ENCODE measurements at places on chromosomes 6 and 20. TPM values are rescaled to one million over a fixed set of nuclear protein-coding genes. Genes with fewer than 3 reads are reported as not detected.

The CYP21A2 gene
- 2.0 TPM for total RNA-seq

The PRR18 gene
- total RNA-seq: 0.13 TPM

DNA sequence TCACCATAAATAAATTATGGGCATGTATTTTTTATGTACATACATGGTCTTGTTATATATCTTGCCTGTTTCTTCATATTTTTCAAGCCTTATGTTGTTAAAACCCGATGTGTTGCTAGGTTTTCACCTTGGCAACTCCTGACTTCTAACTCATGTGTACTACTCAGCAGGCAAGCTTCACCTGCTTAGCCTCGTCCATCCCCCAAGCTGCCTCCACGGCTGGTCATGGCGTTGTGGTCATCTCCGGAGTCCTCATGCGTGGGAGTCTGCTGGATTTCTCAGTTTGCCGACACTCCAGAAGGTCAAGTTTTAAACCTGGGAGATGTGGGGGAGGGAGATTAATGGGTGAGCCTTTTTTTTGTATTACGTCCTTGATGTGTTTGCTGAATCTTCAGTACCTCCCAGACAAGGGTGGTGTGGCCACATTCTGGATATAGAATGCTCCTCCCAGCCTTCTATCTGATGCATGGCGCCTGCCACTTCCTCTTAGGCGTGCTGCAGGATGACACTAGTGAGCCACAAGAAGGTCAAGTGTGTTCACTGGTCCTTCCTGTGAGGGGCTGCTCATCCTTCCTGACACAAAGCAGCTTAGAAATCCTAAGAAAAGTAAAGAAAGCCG is 26.6 kb upstream of the EDN3 start:
- DNase-seq: no peak

- DNase-seq: no peak
These were observed 113.4 kb upstream of the MRPS10 start for GRCh38 chr6:42331019-42331418.

The RAMACL gene
- 1.4 TPM for total RNA-seq

The TBX18 gene
- total RNA-seq: 4.6 TPM

GRCh38 chr6:125188037-125188436 is 34.5 kb downstream of the TPD52L1 start:
- no peak for DNase-seq

- DNase-seq: no peak
These were observed 76.0 kb downstream of the SLX4IP start for GRCh38 chr20:10511170-10511508.

GRCh38 chr20:1912053-1912452 is 16.8 kb downstream of the SIRPA start:
- peak; percentile 84 for DNase-seq

DNA sequence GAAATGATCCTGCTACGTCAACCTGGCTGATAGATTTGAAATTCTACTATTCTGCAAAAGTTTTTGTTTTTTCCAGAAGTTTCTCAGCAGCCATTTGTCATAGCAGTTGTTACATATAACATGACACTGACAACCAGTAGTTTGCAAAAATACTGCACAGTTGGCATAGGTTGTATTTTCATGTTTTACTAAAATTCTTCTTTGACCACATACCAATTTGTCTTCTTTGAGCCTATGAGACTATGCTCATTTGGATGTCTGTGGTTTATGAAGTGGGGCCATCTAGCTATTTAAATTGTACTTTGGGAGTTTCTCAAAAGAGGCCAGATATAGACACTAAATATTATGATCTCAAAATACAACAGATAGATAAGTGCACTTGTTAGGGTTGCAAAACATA is 104.9 kb upstream of the PREP start:
- no peak for DNase-seq

The SYNDIG1 gene
- total RNA-seq: 17.6 TPM

GRCh38 chr6:34982424-34982852 is 93.4 kb downstream of the ANKS1A start:
- DNase-seq: no peak

DNA sequence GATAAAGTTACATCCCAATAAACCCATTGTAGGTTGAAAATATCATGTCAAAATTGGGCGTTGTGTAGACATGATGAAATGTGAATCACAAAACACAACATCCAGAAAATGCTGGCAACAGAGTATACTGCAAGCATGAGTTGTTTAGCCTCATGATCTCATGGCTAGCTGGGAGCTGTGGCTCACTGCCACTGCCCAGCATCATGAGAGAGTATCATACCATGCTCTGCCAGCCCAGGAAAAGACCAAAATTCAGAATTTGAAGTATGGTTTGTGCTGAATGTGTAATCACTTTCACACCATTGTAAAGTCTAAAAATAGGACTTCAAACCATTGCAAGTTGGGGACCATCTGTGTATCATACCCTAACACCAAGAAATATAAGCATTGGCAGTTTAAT is 45.2 kb upstream of the SMAP1 start:
- no peak for DNase-seq

DNA sequence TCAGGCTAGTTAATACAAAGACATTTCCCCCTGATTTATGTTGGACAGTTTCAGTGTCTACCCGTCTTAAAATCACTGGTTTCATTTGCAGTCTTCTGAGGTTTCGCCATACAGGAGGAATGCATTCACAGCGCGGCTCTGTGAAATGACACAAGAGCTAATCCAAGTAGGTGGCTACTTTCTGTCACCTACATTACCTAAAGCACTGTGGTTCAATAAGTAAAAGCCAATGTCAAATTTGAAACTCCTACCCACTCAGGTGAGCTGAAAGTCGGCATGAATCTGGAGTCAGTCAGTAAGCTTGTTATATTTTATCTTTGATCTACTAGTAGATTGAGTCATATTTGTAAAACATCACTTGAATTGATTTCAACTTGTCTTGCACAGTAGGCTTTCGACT is 370.8 kb downstream of the LAMA2 start:
- no peak for DNase-seq

The SLC22A7 gene
- not detected for total RNA-seq

The CRISP2 gene
- not detected for total RNA-seq

The FUT9 gene
- total RNA-seq: 0.03 TPM

DNA sequence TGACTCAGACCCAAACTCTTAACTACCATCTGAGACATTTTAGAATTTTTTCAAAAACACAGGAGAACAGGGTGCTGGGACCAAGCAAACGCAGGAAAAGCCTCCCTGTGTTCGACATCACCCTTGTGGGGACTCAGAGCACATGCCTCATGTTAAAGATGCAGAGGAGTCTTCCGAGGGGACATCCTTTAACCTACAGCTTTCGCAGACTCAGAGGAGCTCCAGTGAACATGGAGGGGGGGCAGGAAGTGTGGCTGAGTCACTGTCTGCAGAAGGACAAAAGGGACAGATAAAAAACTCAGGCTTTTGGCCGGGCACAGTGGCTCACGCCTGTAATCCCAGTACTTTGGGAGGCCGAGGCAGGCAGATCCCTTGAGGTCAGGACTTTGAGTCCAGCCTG is 15.1 kb downstream of the BMP7 start:
- DNase-seq: no peak

DNA sequence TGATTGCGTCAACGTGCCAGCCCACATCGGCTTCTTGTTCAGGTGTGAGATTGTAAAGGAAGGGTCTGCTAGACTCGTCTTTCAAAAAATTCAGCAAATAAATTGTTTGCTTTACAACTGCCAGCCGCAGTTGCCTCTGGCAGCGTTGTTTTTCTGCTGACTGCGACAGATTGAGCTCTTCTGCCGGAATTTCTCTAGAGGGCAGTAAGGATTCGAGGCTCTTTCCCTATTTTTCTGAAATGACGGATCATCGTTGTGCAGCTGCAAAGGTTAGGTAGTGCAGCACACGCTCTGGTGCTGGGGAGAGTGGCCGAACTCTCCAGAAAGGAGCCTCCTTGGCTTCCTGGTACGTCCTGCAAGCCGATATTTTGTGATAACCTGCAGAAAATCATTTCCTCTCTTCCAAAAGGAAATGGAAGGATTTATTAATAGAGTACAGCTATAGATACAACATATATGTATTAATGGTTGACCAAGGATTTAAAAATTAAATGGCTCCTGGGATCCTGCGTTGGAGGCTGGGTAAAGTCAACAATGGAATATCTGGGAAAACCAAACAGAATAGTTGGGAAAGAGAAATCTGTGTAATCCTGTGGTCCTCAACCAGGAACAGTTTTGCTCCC is 121.9 kb upstream of the ZFP64 start:
- no peak for DNase-seq

- DNase-seq: no peak
These were observed 111.8 kb upstream of the CENPW start for GRCh38 chr6:126227833-126228702.

GRCh38 chr6:143400258-143401067 is 50.0 kb downstream of the ADAT2 start:
- no peak for DNase-seq

DNA sequence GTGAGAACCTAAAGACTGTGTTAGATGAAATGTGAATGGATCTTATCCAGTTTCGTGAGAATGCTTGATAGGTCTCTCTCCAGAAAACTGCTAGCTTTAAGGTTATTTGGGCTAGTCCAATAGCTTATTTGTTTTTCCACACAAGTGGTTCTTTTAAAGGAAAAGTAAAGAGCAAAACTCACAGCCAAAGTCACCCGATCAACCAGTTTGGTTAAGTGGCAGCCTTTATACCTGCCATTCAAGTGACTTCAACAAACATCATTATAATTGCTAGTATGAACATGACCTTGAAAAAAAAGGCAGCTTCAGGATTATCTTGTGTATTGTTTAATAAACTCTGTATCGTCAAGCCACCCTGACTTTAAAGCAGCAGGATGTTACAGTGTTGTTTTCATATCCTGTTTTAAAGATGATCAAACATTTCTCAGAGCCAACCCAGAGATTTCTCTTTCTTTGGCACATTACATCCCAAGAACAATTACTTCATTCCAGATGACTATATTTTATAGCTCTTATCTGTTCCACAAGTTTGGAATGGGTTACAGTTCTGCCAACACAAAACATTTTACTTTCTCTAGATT is 253.4 kb downstream of the EPHA7 start:
- no peak for DNase-seq
